ENCODE measurements at places on chromosomes 16 and 17. TPM values are rescaled to one million over a fixed set of nuclear protein-coding genes. Genes with fewer than 3 reads are reported as not detected.

DNA sequence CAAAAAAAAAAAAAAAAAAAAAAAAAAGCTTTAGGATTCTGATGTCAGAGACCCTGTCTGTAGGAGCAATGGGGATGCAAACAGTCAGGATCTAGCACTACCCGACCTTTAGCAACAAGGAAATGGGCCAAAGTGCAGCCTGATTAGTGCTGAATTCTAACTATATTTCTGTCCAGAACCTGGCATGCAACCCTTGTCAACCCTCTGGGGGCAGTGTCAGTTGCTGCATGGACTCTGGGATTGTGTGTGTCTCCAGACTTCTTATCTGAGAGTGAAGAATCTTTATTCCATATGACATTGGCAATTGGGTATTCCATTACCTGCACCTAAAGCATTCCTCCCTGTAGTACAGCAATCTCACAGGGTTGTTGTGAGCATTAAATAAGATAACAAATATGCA, 120.3 kb upstream of the CRHR1 start:
- DNase-seq = no peak

- no peak for DNase-seq
Measured at GRCh38 chr16:15817446-15817845, 39.4 kb downstream of the MYH11 start.

GRCh38 chr17:81599719-81600486, 37.0 kb downstream of the NPLOC4 start:
- no peak for DNase-seq

GRCh38 chr17:65495122-65496055, 66.1 kb downstream of the AXIN2 start:
- no peak for DNase-seq

GRCh38 chr17:15883617-15884111, 61.3 kb upstream of the ADORA2B start:
- no peak for DNase-seq

GRCh38 chr17:77884019-77884418, 74.5 kb upstream of the TNRC6C start:
- DNase-seq = no peak

GRCh38 chr17:7823581-7824001, 10.4 kb upstream of the KDM6B start:
- no peak for DNase-seq

The C1QTNF8 gene
- 0.25 TPM for polyA plus RNA-seq

Measured in right lung (tissue), 10 donors.